Muscle of leg (tissue), 16 donors: ENCODE measurements at places on chromosomes 12 and 14. TPM values are rescaled to one million over a fixed set of nuclear protein-coding genes. Genes with fewer than 3 reads are reported as not detected.
A peak's percentile ranks its signal among the peaks of the same experiment; 100 is the strongest.

- H3K27ac ChIP-seq: no peak overlapping the region
- H3K27me3 ChIP-seq: no peaks in the 10 kb centered on the region
- no peaks in the 10 kb centered on the region for H3K4me1 ChIP-seq
- no peaks in the 10 kb centered on the region for H3K36me3 ChIP-seq
These were observed 227.4 kb downstream of the SUDS3 start for GRCh38 chr12:118603610-118604361.

DNA sequence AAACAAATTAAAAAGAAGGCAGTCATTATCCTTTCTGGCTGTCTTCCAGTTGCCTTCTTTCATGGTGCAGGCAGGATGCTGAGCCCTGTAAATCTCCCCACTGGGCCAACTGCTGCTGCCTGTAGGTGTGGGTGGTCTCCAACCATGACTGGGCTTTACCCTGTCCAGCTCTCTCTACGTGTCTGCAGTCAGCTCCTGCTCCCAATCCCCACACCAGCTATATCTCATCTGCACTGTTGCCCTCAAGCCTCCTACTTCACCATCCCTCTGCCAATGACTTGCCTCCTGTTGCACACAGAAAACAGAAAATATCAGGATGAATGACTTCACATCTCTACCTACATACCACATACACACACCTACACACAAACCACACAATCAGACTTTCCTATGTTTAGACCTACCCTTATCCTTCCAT, 39.7 kb upstream of the PSMA6 start:
- no peaks in the 10 kb centered on the region for H3K27me3 ChIP-seq
- no peak overlapping the region for H3K4me3 ChIP-seq
- H3K4me1 ChIP-seq: peaks cover 2% of the 10 kb centered on the region
- H3K27ac ChIP-seq: no peak overlapping the region
- DNase-seq: no peak
- H3K36me3 ChIP-seq: no peaks in the 10 kb centered on the region

The TRHDE gene
- total RNA-seq: 2.3 TPM

- H3K36me3 ChIP-seq: no peaks in the 10 kb centered on the region
- no peak for DNase-seq
- H3K4me3 ChIP-seq: no peak overlapping the region
- H3K27ac ChIP-seq: no peak overlapping the region
These were observed 280.4 kb upstream of the GRIP1 start for GRCh38 chr12:66959276-66959675.

DNA sequence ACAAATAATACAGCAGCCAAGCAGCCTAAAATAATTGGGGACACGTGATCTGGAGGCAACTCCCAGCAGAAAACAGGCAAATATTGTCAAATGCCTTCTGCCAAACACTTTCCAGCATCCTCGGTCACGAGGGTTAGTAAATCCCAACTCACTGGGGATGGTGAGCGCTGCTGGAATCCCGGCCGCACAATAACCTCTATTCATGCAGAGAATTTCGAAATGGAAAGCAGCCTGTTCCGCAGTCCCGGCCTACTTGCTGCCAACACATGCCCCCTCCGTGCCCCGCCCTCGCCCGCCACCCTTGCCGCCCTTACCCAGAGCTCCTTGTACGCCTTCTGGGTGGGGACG, 62.2 kb downstream of the RFX4 start:
- DNase-seq: peak; percentile 85
- no peak overlapping the region for H3K27ac ChIP-seq
- no peaks in the 10 kb centered on the region for H3K27me3 ChIP-seq
- H3K4me1 ChIP-seq: peaks cover 9% of the 10 kb centered on the region
- no peaks in the 10 kb centered on the region for H3K36me3 ChIP-seq

The FAIM2 gene
- total RNA-seq: 3.6 TPM

The ANAPC7 gene
- total RNA-seq: 49.6 TPM
